ENCODE measurements at places on chromosomes 13 and 19.

GRCh38 chr19:413756-414420, 4.9 kb upstream of the C2CD4C start:
- DNase-seq, result no peak

DNA sequence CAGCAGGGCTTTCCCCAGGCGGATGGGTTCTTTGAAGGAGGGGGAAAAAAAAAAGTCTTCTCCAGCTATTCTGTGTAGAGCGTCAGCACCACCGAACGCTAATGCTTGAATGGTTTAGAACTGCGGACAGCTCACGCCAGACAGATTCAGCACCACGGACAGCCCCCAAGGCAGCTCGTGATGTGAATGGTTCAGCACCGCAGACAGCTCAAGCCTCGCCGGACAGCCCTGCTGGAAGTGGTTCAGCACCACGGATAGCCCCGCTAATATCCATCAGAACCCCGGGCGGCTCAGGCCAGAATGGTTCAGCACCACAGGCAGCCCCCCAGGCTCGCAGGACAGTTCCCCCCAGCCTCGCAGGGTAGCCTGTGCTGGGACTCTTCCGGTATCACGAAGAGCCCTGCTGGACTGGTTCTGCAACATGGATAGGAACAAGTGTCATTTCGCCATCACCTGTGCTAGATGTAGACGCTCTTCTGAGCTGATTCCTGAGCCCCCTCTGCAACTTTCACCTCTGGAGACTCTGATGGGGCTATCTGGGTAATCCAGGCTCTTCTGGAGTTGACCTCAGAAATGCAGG, 4.9 kb upstream of the SMIM17 start:
- DNase-seq, result no peak

DNA sequence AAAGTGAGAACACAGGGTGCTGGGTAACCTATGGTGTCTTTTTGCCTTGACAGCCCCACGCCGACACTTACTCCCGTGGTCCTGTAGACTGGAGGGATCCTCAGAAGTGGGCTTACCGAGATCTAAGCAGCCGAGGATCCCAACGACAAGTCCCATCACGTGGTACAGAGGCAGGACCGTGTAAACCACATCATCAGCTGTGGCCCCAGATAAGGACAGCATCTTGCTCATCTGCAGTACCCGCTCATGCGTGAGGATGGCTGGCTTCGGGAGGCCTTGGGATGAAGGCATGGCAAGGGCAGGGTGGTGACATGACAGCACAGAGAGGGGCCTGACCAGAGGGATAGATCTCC, 2.1 kb downstream of the SLC27A5 start:
- no peak for DNase-seq

- DNase-seq, result peak; percentile 81
Measured at GRCh38 chr19:13839130-13839937, 37.6 kb upstream of the NANOS3 start.

GRCh38 chr13:23518231-23518630, 52.0 kb upstream of the TNFRSF19 start:
- DNase-seq, result no peak
